ENCODE measurements at places on chromosomes 11 and 22.

DNA sequence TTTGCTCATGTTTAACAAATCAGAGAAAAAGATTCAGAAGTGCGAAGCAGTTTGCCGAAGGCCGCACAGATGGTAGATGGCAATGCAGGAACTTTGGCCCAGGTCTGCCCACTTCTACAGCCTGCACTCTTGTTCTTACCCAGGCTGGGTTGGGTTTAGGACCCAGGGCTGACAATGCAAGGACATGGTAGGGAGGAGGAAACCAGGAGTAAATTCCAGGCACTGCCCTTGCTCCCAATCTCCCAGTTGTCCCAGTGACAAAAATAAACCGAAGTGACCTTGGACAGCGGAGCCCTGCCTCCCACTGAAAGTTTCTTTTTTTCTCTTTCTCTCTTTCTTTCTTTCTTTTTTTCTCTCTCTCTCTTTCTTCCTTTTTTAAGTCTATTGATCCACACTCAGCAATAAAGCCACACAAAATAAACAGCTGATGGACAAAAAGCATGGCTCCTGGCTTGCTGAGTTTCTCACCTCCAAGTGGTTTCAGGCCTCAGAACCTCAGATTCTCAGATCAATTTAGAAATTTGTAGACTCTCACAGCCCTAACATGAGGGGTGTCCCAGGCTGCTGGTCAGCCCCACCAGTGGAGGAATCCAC, 33.5 kb upstream of the FCHSD2 start:
- no peak for DNase-seq

- DNase-seq: no peak
Observed at GRCh38 chr22:22519591-22519990, 479 bp downstream of the ZNF280A start.

GRCh38 chr22:26558248-26558895, 31.6 kb downstream of the TPST2 start:
- DNase-seq: no peak

- DNase-seq: no peak
Observed at GRCh38 chr11:73402834-73403185, 26.6 kb downstream of the RELT start.

- no peak for DNase-seq
Observed at GRCh38 chr11:66418168-66418985, 2.5 kb upstream of the NPAS4 start.

- no peak for DNase-seq
Observed at GRCh38 chr11:67468056-67468455, 995 bp downstream of the TMEM134 start.

GRCh38 chr11:129283141-129283540, 91.0 kb upstream of the ARHGAP32 start:
- no peak for DNase-seq

DNA sequence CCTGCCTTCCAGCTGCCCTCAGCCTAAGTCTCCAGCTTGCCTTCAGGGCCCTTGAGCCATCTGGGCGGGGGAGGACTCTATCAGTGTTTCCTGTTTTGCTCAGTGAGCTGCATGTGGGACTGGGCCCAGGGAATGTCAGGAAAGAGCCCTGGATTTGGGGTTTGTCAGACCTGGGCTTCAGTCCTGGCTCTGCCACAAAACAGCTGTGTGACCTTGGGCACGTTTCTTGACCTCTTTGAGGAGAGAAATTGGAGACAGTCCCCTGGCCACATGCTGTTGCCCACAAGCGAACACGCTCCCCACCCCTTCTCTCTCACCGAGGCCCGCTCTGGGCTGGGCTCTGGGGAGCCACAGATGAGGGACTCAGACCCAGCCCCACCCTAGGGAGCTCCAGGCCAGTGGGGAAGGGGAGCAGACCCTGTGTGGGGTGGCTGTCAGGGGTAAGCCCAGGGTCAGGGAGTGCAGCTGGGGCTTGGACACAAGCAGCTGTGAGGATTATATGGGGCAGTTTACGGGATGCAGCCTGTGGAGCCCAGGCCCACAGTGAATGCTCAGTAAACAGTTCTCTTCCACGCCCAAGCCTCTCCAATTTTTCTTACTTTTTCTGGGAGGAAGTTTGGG, 12.3 kb downstream of the MYO7A start:
- no peak for DNase-seq
